ENCODE measurements at places on chromosomes 1 and 21.

DNA sequence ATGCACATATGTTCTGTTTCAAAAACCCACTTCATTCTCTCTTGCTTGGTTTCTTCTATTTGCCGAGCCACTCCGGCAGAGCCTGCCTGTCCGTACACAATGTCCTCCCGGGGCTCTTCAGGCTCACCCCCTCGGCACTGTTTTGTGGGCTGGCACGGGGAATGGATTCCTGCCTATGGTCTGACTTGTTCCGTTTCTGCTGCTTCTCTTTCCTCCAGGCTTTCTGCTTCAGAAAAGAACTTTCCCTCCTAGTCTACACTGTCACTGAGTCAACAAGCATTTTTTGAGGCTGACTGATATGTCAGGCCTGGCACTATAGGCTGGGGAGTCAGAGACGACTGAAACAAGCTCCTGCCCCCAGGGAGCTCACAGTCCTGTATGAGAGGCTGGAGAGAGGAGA lies 28.4 kb upstream of the SARS1 start:
- DNase-seq: no peak

GRCh38 chr21:39855595-39855994 lies 11.6 kb upstream of the PCP4 start:
- no peak for DNase-seq

- DNase-seq: no peak
Measured at GRCh38 chr1:150760013-150760412, 5.6 kb downstream of the CTSS start.

- no peak for DNase-seq
Measured at GRCh38 chr1:11044849-11045427, 2.1 kb downstream of the MASP2 start.
